Kidney glomerular epithelial cell (primary cell): ENCODE measurements at places on chromosomes 5 and 9.

- DNase-seq, result no peak
Measured at GRCh38 chr9:21491756-21492155, 9.6 kb upstream of the IFNE start.

- DNase-seq, result no peak
Measured at GRCh38 chr5:131324303-131324702, 60.5 kb downstream of the CDC42SE2 start.

GRCh38 chr9:106682420-106682819 lies 180.5 kb upstream of the ZNF462 start:
- peak; percentile 17 for DNase-seq

- no peak for DNase-seq
Measured at GRCh38 chr5:62692946-62693713, 114.5 kb downstream of the LRRC70 start.

DNA sequence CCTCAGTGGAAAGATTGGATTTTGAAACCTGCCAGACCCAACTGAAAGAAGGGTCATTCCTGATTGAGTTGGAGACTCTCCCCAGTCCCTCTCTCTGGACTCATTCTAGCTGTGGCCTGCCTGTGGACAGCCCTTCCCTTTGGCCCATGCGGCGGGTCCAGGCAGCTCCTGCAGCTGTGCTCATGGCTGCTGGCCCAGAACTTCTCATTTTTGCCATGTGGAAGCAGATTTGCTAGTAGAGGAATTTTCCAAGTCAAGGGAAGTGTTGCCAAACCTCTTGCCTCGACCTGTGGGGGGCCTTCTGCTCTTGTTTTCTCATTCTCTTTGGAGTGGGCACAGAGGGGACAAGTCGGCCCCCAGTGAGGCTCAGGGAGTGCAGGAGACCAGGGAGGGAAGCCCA lies 89.2 kb downstream of the ANKRD33B start:
- no peak for DNase-seq

DNA sequence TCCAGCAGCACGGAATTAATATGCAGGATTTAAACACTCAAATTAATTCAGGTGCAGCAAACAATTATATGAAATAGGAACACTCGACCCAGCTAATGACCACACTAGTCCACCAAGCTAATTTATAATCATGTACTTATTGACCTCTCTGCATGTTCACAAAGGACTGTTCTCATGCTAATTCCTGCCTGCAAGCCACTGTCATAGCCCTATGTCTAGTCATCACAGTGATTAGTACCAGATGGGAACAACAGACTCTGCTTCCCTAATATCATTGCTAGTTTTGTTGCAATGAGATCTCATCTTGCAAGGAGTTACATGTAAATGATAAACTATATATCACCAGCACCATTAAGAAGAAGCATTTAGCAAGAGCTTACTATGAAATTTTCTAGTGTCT lies 553.0 kb upstream of the GRAMD2B start:
- no peak for DNase-seq

DNA sequence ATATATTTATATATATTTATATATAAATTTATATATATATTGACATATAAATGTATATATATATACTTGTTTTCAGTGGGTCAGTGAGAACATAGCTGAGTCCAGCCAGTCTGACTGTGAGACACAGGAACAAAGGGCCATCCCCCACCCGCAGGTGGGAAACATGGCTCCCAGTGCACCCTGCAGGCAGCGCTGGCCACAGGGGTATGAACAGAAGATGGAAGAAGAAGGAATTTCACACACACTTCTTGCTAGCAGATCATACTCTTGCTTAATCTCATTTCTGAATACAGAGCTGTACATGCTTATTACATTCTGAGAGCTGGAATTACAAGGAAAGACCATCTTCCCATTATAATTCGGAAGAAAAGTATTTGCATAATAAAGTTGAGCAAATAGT lies 595.4 kb downstream of the IRX1 start:
- DNase-seq, result no peak

DNA sequence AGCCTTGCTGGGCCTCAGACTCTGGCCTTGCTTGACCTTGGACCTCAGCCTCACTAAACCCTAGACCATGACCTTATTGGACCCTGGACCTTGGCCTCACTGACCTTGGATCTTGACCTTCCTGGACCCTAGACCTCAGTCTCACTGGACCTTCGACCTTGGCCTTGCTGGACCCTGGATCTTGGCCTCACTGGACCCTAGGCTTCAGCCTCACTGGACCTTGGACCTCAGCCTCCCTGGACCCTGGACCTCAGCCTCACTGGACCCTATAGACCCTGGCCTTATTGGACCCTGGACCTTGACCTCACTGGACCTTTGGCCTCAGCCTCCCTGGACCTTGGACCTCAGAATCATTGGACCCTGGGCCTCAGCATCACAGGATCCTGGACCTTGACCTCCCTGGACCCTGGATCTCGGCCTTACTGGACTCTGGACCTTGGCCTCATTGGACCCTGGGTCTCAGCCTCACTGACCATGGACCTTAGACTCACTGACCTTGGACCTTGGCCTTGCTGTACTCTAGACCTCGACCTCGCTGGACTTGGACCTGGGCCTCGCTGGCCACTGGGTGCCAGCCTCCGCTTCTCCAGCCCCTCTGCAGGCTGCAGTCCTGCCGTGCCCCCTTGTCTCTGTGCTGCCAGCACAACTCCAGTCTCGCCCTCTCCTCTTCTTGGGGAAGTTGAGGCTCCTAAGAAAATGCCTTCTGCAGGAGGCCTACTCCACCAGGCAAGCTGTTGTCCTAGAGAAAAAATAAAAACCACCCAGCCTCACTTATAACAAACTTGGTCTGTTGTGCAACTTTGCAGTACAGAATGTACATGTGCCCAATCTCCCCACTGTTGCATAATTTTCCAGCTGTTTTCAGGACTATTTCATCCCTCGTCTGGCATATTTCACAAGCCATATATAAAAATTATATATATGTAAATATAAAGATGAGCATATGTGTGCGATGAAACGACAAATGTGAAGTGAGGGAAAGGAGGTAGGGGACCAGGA lies 11.0 kb upstream of the ADAMTS2 start:
- no peak for DNase-seq

DNA sequence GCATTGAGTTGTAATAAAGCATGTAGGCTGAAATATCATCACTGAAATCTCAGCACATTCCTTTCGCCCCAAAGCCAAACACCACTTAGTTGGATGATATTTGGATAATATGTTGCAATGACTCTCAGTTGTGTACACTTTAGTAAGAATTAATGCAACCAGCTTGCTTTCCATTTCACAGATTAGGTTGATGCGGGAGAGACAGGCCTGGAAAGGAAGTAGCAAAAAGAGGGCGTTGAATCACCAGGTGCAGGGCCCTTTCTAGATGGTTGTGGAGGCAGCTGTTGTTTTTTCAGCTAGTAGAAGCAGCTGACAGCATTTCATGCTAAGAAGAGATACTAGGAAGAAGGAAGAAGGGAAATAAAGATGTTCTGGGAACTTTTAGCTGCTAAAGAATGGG lies 30.9 kb downstream of the DMRT3 start:
- no peak for DNase-seq

- DNase-seq, result no peak
Measured at GRCh38 chr5:152811988-152812387, 406.9 kb upstream of the NMUR2 start.

GRCh38 chr5:173302546-173303155 lies 25.6 kb downstream of the STC2 start:
- DNase-seq, result no peak

- DNase-seq, result no peak
Measured at GRCh38 chr5:55411876-55412275, 104.1 kb downstream of the MTREX start.

- DNase-seq, result no peak
Measured at GRCh38 chr5:150616024-150616470, 24.4 kb upstream of the SYNPO start.

GRCh38 chr5:149671544-149671943 lies 58.6 kb upstream of the PPARGC1B start:
- no peak for DNase-seq

GRCh38 chr5:132639706-132640130 lies 18.3 kb upstream of the IL13 start:
- DNase-seq, result no peak

- DNase-seq, result no peak
Measured at GRCh38 chr5:67141644-67142043, 55.0 kb downstream of the CD180 start.

- DNase-seq, result no peak
Measured at GRCh38 chr9:107142430-107142829, 140.6 kb upstream of the RAD23B start.

- peak; percentile 54 for DNase-seq
Measured at GRCh38 chr5:5062525-5063302, 77.4 kb upstream of the ADAMTS16 start.

GRCh38 chr5:73032635-73033034 lies 76.8 kb downstream of the FCHO2 start:
- no peak for DNase-seq

- DNase-seq, result no peak
Measured at GRCh38 chr5:15752663-15753285, 252.8 kb downstream of the FBXL7 start.

- DNase-seq, result no peak
Measured at GRCh38 chr5:74938250-74938933, 72.2 kb upstream of the FAM169A start.

DNA sequence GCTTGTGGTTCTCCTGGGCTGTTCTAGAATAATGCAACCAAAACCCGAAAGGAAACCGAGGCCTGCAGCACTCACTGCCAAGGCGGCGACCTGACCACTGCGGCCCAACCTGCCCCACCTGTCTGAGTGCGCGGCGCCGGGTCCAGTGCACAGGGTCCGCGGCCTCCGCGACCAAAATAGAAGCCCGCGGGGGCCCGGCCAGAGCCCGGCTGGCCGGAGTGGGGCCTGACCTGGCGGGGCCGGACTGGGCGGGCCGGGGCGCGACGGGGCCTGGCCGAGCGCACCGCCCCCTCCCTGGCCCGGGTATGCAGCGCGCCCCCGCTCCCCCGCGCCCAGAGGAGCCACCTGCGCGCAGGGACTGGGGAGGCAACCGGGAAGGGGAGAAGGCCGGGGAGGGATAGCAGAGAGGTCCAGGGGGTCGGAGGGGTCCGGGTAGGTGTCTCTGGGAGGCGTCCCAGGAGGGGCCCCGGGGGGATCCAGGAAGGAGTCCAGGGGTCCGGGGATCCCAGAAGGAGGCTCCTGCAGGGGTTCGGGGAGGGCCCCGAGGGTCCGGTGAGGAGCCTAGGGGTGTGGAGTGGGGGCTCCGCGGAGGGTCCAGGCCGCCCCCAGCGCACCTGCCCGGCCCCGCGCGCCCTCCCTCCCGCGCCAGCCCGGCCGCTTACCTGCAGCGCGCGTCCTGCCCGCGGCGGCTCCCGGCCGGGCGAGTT lies 503 bp downstream of the SEMA4D start:
- DNase-seq, result no peak

DNA sequence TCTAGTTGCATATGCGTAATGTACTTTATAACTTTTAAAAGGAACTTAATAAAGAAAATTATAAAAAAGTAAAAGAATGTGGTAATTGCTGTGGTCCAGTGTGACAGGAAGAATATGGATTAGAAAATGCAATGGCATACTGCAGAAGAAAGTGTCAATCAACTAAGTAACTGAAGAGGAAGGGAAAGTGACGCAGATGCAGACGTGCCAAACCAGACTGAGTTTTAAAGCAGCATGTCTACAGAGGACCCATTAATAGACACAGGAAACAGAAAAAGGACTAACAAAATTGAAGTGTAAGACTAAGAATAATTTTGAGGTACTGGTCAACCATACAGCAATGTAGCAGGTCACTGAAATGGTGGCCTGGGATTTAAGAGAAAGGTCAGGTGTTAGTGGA lies 73.3 kb downstream of the DPYSL3 start:
- no peak for DNase-seq

DNA sequence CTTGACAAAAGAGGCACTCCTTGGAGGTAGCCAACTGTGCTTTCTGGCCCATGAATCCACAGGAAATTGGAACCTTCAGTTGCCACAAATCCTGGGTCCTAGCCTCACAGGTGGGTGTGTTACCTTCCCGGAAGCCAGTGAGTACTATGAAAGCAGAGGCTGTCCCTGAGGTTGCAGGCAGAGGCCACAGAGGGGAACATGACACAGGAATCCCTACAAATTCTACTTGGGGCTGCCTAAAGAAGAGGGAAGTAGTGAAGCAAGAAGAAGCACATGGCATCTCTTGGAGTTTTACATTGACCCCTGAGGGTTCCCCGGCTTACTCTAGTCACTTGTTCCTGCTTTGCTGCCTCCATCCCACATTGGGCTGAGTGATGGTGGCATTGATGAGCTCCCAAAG lies 2.6 kb downstream of the SLC22A5 start:
- DNase-seq, result no peak

GRCh38 chr9:122518841-122519240 lies at the start of gene OR1J4:
OR1J4 (plus strand) TSS chr9:122519141; CDS start chr9:122519141, 0 bp downstream.
- DNase-seq, result no peak

DNA sequence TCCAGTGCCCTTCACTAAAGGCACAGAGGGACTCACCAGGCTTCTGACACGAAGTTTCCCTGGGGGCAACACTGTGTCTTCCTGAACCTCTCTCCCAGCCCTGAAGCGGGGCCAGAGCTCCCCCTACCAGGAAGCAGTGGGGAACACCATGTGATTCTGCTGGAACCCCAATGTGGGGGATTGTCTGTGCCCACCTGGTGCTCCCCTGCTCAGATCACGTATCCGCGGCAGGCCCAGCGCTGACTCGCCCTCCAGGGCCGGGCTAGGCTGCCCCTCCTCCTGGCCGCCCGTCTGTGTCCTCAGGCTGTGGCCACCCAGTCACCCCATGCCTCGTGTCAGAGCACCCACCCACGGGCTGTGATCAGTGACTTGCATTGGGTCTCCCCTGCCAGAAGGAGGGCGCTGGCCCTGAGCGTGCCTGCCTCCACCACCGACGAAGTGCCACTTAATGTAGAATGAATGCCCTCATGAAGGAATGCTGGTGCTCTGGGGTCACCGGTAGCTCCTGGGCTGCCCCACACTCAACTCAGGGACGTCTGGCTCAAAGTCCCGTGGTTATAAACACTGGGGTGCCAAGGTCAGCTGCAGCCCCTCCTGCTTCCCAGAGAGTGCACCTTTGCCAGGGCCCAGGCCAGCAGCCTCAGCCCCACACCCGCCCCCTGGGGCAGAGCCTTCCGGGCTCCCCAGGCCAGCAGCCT lies 22.1 kb downstream of the SARDH start:
- no peak for DNase-seq

DNA sequence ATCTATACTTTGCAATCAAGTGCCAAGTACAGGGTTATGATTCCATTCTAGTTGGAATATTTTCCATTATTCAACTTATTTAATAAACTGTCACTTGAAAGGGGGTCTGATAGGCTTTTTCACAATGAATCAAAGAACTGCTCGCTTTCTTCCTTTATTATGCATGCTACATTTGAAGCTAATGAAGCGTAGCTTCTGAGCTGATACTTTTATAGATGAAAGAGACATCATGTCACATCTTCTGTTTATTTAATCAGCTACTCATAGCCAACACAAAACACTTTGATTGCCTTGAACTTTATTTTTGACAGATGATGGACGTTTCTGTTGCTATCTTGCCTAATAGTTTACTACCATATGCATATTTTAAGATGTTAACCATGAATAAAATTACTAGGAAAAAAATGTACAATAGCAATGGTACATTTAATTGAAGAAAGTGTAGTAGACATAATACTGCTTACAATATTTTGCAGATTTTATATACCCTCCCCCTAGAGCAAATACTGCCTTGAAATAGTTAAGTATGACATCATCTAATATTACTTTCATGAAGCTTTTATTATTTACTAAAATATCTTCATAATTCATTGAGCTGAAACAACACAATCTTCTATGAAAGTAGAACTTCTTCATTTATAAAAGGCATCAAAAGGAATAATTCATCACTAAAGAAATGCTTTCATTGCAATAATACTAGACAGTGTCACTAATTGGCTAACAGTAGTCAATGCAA lies 529.3 kb upstream of the TYRP1 start:
- DNase-seq, result no peak
